ENCODE measurements at places on chromosomes 7 and 10. TPM values are rescaled to one million over a fixed set of nuclear protein-coding genes. Genes with fewer than 3 reads are reported as not detected.

MSS51 gene
- 4.8 TPM for total RNA-seq

KEL gene
- total RNA-seq: 0.94 TPM

LRRC4 gene
- total RNA-seq: 0.11 TPM

EBLN1 gene
- total RNA-seq: not detected

DNA sequence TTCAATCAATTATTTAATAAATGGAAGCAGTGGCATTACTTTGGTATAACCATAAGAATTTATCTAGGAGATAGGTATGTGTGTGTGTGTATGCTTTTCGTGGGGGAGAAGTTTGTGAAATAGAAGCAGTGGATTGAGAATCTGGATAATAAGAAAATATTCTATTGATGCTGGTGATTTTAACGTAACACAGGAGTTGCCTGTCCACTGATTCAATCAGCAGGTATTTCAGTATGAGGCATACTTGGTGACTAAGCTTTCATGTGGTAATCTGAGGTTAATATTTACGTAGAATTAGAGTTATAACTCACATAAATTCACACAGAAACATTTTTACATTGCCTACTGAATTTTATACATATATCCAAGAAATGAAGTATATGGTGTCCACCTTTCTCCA, 568.0 kb downstream of the ZWINT start:
- H3K4me3 ChIP-seq: no peak overlapping the region
- H3K36me3 ChIP-seq: no peaks in the 10 kb centered on the region
- H3K27me3 ChIP-seq: no peaks in the 10 kb centered on the region
- no peaks in the 10 kb centered on the region for H3K4me1 ChIP-seq
- H3K27ac ChIP-seq: no peak overlapping the region
- no peak for DNase-seq

GRCh38 chr7:23928418-23928775, 218.4 kb downstream of the STK31 start:
- no peaks in the 10 kb centered on the region for H3K36me3 ChIP-seq
- H3K4me3 ChIP-seq: no peak overlapping the region
- DNase-seq: no peak
- H3K4me1 ChIP-seq: no peaks in the 10 kb centered on the region
- H3K27me3 ChIP-seq: peaks cover 13% of the 10 kb centered on the region

DNA sequence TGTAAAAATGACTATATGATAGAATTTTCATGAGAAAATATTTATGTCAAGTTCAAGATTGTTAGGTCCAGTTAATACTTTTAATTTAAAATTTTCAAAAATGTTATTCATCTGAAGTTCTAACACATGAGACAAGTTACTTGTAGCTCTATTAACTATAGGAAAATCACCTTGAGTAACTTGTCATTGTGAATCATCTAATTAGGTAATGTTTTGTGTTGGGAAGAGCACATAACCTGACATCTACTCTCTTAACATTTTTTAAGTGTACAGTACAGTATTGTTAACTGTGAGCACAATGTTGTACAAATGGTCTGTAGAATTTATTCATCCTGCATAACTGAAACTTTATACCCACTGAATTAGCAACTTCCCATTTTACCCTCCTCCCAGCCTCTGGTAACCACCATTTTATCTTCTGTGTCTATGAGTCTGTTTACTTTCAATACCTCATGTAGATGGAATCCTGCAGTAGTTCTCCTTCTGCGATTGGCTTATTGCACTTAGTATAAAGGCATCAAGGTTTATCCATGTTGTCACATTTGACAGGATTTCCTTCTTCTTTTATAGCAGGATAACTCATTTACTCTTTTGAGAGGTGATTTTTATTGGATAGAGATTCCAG, 54.6 kb downstream of the ARL4A start:
- no peaks in the 10 kb centered on the region for H3K4me1 ChIP-seq
- no peak overlapping the region for H3K4me3 ChIP-seq
- no peak overlapping the region for H3K27ac ChIP-seq
- no peaks in the 10 kb centered on the region for H3K36me3 ChIP-seq
- H3K27me3 ChIP-seq: no peaks in the 10 kb centered on the region
- DNase-seq: no peak

- no peaks in the 10 kb centered on the region for H3K36me3 ChIP-seq
- no peak overlapping the region for H3K27ac ChIP-seq
Observed at GRCh38 chr10:125396676-125397075, 236.3 kb upstream of the CTBP2 start.

- no peak for DNase-seq
- peaks cover 21% of the 10 kb centered on the region for H3K4me1 ChIP-seq
- H3K36me3 ChIP-seq: peaks cover 4% of the 10 kb centered on the region
- H3K27ac ChIP-seq: no peak overlapping the region
Observed at GRCh38 chr7:25615003-25615402, 386.7 kb upstream of the NPVF start.
